Hematopoietic multipotent progenitor cell (in vitro differentiated cells): ENCODE measurements at places on chromosomes 6 and 20. TPM values are rescaled to one million over a fixed set of nuclear protein-coding genes. Genes with fewer than 3 reads are reported as not detected.

- peak; percentile 57 for DNase-seq
Observed at GRCh38 chr6:157304899-157305663, 18.2 kb downstream of the TMEM242 start.

- DNase-seq = no peak
Observed at GRCh38 chr6:138258991-138259390, 40.7 kb upstream of the PBOV1 start.

- no peak for DNase-seq
Observed at GRCh38 chr6:170345662-170346061, 39.1 kb downstream of the FAM120B start.

- DNase-seq = no peak
Observed at GRCh38 chr6:54737247-54737646, 109.3 kb upstream of the FAM83B start.

- no peak for DNase-seq
Observed at GRCh38 chr6:127794405-127794804, 106.5 kb downstream of the THEMIS start.

- DNase-seq = no peak
Observed at GRCh38 chr6:128078276-128078675, 177.4 kb upstream of the THEMIS start.

Gene CALHM6
- 77.8 TPM for total RNA-seq

GRCh38 chr6:169913096-169913638 is 161.7 kb downstream of the ERMARD start:
- DNase-seq = peak; percentile 18

DNA sequence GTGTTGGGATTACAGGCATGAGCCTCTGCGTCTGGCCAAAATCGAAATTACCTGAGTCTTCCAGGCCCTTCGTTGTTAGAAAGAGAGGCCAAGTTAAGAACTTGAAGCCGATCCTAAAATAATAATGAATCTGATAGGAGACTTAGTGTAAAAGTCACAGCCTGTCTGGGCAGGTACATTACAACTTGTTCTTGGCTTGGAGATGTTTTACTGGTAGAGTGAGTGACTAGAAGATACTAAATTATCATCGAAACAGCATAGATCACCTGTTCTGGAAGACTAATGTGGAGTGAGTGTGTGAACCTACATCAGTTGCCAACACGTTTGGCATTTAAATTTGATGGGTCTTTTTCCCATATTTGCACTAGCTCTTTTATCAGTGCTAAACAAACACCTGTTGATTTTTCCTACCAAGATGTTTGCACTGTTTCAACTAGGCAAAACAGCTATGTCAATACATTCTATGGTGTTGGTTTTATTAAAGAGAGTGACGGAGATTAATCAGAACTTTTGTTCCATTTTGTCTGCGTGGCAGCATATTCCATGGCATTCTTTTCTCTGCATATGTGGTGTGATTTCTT is 4.6 kb upstream of the TMEM217 start:
- DNase-seq = no peak

DNA sequence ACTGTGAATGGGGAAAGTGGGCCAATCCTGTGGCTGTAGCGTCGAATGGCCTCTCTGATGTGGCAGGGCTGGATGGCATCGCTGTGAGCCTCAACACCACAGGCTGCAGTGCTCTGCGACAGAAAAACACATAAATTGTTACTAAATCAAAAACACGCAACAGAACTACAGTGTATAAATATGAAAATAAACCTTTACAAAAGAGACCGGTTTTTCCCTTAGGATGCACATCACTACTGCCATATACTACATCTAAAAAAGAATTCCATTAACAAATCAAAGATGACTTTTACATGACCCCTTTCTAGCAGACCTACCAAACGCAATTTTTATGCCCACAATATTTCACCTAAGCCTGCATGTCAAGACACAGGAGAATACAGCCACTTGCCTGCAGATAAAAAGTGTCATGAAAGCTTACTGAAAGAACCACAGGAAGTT is 395.5 kb upstream of the RUNX2 start:
- no peak for DNase-seq

GRCh38 chr6:57313711-57314471 is 3.5 kb upstream of the PRIM2 start:
- no peak for DNase-seq

Gene ELOVL2
- not detected for total RNA-seq

Gene COL12A1
- total RNA-seq = under 0.01 TPM

DNA sequence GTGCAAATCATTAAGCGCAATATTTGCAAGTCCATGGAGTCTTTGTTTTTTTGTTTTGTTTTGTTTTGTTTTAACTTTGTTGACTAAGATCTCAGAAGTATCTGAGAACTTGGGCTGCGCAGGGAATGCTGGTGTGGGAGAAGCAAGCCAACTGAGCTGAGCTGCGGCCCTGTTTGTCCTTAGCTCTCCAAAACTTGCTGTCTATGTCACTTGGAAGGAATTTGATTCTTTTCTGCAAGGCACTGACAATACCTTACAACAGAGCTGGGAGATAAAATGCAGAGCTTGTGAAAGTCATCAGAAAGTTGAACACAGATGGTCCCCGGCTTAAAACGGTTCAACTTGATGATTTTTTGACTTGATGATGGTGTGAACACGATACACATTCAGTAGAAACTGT is 5.4 kb downstream of the SLC22A23 start:
- DNase-seq = no peak

DNA sequence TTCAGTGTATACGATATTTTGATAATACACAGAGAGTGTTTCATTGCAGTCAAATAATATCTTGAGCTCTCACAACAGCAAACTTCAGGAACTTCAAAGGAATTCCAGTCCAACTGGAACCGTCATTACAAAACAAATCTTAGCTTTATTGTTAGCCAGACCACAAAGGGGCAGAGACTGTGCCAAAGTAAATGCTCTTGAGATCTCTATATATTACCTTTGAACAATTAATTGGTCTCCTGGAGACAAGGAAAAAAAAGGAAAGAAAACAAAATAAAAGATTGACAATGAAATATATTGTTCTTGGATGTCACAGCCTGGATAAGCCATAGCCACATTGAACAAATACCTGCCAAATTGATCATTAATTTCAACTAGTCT is 70.0 kb downstream of the FOXC1 start:
- DNase-seq = no peak

DNA sequence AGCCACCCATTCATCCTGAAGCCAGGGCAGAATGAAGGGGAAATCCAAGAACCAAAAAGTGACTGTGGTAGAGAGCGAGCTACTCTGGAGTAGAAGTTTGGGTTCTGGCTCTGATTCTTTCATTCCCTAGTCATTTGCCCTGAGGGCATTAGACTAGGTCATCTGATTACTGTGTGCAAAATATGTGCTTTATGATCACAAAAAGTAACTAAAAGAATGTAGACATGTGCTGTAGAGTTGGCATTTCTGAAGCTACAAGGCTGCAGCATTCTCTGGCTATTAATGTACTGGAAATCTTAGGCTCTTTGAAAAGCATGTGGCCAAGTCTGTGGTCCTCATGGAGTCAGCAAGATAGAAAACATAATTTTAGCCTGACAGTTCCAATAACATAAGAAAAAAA is 94.2 kb downstream of the TBC1D7 start:
- no peak for DNase-seq

Gene NRSN1
- not detected for total RNA-seq

Gene GNMT
- 1.1 TPM for total RNA-seq

GRCh38 chr6:49499126-49499525 is 597 bp upstream of the GLYATL3 start:
- no peak for DNase-seq

DNA sequence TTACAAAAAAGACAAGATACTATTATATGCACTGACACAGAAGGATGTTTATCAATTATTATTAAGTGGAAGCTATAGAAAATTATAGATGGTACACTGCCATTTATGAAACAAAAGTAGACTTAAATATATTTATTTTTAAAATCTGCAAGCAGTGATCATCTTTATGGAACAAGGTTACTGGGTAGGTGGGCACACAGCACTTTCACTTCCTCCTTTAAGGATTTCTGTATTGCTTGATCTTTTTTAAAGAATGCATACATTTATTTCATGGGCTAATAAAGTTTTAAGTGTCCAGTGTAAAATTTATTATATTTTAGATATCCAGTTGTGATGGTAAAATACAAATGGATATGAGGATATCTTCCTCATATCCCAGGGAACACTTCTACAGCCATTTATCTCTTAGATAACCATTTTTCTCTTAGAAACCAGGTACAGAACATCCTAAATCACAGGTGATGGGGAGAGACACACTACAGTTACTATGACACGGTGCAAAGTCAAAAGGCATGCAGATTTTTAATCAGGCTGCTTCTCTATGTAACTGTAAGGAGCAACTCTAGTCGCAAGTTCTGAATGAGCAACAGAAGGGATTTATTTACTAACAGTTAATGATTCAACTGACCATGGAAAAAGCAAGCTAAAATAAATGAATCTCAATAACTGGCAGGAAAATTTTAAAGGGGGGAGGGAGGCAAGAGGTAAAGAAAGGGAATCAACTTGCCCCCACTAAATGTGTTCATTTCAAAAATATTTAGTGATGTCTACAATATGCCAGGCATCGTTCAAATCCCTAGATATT is 2.2 kb downstream of the FBXL4 start:
- DNase-seq = no peak

Gene OR2H2
- total RNA-seq = under 0.01 TPM

DNA sequence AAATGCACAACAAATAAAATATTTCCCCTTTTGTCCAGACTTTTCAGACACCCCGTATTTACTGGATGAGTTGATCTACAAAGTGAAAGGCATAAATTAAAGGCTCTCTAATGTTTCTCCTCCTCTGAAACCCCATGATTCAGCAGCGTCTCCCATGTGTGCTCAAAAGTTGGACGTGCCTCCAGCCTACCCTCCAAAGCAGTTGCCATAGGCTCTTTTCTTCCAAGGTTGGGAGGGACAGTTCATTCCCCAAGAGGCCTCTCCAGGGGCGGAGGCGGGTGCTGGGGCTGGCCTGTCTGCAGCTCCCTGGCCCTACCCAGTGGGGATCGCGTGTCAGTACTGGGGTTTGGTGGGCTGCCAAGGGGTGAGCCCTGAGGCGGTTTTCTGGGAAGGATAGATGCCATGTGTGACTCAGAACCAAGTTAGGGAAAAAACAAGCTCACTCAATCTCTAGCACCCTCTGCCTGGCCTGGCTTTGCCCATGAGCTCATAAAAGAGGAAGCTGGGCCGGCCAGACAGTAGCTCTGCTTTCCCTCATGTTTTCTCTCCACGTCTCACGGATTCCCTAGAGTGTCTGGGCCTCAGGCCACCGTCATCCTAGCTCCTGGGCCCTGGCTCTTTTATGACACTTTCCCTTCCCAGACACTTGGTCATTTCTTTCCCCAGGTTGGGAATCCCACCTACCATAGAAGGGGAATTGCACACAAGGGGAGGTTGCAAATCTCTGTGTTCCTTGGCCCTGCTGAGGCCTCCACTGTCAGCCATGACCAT is 8.0 kb upstream of the IER3 start:
- no peak for DNase-seq

Gene IFNGR1
- 24.2 TPM for total RNA-seq

- DNase-seq = no peak
Observed at GRCh38 chr6:41470331-41471063, 75.7 kb upstream of the FOXP4 start.

Gene BICRAL
- total RNA-seq = 18.0 TPM

- no peak for DNase-seq
Observed at GRCh38 chr6:139757784-139758183, 383.3 kb upstream of the CITED2 start.

DNA sequence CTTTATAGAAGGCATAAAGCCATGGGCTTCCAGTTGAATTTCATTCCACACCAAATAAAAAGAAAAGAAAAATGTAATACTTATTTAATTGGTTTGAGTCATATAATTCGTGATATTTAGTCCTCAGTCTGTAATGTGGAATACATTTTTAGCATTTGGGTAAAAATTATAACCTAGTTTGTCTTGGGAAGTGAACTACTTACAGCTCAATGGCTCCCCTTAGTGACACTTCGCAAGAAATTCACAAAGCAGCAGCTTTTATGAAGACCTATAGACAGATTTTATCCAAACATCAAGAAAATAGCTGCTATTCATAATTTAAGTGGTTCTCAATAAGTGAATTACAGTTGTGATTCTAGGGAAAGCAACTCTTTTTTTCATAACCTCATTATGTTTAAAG is 72.1 kb downstream of the RSPO3 start:
- peak; percentile 8 for DNase-seq

Gene CYP24A1
- 0.27 TPM for total RNA-seq

DNA sequence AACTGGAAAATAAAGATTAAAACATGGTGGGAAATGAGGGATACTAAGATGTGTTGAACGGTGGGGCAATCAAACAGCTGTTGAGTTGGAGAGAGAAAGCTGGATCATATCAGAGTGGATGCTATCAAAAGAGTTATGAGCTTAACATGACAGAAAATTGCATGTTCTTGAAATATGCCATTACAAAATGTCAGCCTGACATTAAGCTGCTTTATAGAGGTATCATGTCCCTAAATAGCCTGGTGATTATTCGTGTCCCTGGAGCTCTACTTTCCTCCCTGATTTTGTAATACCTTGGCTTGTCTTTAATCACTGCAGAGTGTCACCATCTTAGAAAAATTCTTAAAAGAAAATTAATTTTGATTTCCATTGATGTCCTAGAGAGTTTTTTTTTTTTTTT is 223.1 kb downstream of the PHF3 start:
- DNase-seq = no peak

DNA sequence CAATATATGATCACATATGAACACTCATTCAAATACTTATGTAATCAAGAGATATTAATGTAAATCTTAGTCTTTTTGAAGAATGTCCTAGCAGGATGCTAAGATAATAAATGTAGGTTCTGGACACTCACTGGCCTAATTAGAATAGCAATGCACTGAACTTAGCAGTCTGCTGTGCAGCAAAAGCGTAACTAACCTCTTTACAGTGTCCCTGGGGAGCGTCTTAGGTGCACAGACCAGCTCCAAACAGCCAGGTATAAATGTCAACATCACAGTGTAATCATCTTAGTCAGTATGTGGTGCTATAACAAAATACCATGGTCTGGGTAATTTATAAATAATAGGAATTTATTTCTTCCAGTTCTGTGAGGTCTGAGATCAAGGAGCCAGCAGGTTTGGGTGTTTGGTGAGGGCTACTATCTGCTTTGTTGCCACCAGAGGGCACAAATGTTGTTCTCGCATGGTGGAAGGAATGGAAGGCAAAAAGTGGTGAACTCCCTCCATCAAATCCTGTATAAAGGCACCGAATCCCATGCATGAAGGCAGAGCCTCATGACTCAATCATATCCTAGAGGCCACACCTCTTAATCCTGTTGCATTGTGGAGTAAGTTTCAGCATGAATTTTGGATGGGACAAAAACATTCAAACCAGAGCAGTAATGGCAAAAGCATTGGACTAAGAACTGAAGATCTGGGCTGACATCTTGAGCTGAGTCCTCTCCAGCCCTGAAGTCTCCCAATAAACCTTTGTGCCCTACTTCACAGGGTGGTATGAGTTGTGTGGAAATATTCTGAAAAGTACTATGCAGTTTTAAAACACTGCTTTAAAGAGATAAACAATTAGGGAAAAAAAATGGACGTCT is 41.8 kb upstream of the FOXO3 start:
- DNase-seq = peak; percentile 39
